ENCODE measurements at places on chromosomes 3 and 15. TPM values are rescaled to one million over a fixed set of nuclear protein-coding genes. Genes with fewer than 3 reads are reported as not detected.

DNA sequence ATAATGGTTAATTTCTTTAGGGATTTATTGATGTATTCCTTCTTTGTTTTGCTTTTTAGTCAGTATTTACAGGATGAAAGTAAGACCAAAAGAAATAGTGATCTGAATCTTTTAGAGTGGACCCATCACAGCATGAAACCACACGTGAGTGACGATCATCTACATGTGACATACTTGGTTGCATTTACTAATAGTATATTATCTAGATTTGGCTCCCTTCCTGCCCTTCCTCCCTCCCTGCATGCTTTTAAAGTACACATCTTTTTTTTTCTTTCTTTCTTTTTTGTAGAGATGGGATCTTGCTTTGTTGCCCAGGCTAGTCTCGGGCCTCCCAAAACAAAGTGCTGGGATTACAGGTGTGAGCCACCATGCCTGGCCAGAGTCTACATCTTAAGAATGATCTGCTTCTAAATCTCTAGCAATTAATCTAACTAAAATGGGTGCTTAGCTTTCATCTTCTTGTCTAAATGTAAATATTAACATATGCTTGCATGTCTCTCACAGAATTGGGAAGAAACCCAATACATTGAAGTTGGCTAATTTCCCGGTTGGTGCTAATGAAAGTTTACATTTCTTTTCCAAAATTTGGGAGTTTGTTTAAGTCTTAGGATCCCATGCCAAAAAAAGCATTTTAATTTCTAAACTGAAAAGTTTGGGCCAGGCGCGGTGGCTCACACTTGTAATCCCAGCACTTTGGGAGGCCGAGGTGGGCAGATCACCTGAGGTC lies 38.0 kb downstream of the SENP2 start:
- no peak for DNase-seq
- H3K27me3 ChIP-seq = no peaks in the 10 kb centered on the region
- no peak overlapping the region for H3K4me3 ChIP-seq
- H3K27ac ChIP-seq = no peak overlapping the region
- H3K4me1 ChIP-seq = peaks cover 7% of the 10 kb centered on the region
- peaks cover 43% of the 10 kb centered on the region for H3K36me3 ChIP-seq

- no peak overlapping the region for H3K27ac ChIP-seq
- peaks cover 24% of the 10 kb centered on the region for H3K4me1 ChIP-seq
- H3K4me3 ChIP-seq = no peak overlapping the region
- no peaks in the 10 kb centered on the region for H3K36me3 ChIP-seq
- no peak for DNase-seq
- no peaks in the 10 kb centered on the region for H3K27me3 ChIP-seq
Observed at GRCh38 chr3:133854264-133855001, 41.2 kb downstream of the RAB6B start.

DNA sequence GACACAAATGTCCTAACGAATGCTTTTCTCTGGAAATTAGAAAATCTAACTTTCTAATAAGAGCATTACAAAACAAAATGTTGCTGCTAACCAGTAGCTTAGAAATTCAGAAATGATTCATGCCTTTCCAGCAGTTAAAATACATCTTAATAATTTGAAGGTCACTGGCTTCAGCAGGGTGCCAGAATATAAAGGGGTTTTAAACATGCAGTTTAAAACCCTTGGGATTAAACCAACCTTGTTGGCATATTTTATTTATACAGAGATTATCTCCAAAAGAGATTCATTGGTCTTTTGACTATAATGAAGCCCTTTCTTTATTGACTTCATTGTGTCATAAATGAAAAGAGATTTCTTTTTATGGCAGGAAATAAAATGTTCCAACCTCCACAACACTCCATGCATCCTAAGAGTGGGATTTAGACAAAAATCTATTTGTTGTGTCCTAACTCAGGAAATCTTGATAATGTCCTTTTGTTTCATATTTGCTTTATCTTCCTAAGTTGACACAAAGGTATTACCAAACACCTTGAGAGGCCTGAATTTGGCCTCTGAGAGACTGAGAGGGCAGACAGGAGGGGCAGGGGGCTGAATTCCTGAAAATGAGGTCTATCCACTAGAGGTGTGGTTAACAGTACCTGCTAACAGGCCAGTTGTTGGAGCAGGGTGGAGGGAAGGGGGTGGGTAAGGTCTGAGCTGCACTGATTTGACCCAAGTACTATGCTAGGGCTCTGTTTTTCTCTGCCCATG lies 124.4 kb downstream of the FEZF2 start:
- no peaks in the 10 kb centered on the region for H3K36me3 ChIP-seq
- H3K4me3 ChIP-seq = no peak overlapping the region
- no peak overlapping the region for H3K27ac ChIP-seq
- H3K4me1 ChIP-seq = no peaks in the 10 kb centered on the region
- H3K27me3 ChIP-seq = no peaks in the 10 kb centered on the region

GRCh38 chr15:87567406-87568030 lies 689.0 kb downstream of the NTRK3 start:
- H3K27ac ChIP-seq = no peak overlapping the region
- DNase-seq = no peak
- H3K4me3 ChIP-seq = no peak overlapping the region

DNA sequence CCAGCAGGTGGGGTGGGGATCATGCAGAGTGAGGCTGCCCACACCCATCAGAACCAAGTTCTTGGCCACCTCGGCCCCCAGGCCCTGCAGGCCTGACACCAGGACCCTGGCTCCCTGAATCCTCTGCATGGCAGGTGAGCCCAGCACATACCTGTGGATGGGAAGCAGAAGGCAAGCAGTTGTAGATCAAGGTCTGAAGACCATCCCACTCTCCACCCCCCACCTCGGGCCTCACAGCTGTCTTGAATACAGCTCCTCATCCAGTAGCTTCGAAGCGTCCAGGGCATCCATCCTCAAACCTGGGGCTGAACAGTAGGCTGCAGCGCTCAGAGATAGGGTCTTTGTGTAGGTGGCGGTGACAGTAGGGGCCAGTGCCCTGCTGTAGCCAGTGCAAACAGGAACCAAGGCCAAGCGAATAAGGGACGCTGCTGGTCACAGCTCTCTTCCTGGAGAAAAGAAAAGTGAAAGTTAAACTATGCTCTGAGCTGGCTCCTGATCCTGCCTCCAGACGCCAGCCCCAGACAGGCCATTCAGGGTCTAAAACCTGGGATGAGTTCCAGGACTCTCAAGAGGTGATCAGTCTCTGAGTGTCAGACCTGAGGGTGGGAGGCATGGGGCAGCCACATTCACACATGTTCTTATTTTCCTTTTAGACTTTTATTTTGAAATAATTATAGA lies at the start of gene UBA7:
Gene UBA7, minus strand, starts transcription at position 457 of the 678 bp plus-strand sequence. Its CDS starts 166 bp downstream, at position 291.
- H3K27me3 ChIP-seq = no peaks in the 10 kb centered on the region
- H3K4me3 ChIP-seq = peak within 1 kb of the TSS; percentile 92
- H3K4me1 ChIP-seq = peaks cover 23% of the 10 kb centered on the region

The CX3CR1 gene
- total RNA-seq = 0.48 TPM

- no peaks in the 10 kb centered on the region for H3K27me3 ChIP-seq
- no peak overlapping the region for H3K27ac ChIP-seq
- H3K4me3 ChIP-seq = no peak overlapping the region
Observed at GRCh38 chr3:15628967-15629366, 27.4 kb downstream of the BTD start.

DNA sequence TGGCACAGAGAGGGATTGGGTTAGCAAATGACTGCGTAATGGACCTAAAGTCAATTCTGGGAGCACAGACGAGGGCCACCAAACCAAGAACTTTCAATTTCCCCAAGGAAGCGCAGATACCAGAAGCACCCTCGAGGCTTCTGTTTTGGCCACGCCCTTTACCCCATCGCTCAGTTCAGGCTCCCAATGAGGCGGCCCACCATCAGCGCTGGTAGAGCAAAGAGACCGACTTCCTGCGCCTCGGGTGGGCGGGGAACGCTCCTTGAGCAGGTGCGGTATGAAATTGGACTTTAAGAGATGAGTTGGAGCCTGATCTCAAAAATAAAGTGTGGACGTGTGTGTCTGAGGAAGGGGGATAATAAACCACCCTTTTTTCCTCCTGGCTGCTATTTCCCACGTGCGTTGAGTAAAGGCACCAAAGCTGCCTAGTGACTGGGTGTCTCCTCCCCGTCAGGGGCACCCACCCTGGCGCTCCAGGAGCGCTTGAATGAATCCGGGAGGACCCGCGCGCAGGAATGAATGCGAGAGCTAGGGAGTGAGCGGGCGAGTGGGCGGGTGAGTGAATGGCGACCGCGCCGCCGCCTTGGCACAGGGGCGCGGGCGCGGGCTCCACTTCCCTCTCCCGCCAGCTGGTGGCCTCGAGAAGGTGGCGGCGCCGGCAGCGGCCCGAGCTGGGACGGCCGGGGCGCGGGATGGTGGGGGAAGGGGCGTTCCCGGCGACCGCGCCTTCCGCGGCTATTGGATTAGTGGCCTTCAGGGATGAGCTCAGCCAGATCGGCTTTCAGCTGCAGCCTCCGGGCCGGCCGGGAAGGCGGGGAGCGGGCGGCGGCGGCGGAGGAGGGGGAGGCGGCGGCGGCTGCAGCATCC lies at the start of gene SPSB4:
Gene SPSB4, plus strand, starts transcription at position 772 of the 867 bp plus-strand sequence. CDS start 14,758 bp downstream, outside the sequence.
- DNase-seq = no peak
- H3K36me3 ChIP-seq = no peaks in the 10 kb centered on the region
- no peak within 1 kb of the TSS for H3K27ac ChIP-seq
- peaks cover 72% of the 10 kb centered on the region for H3K27me3 ChIP-seq
